ENCODE measurements at places on chromosomes 13 and 19.
A peak's percentile ranks its signal among the peaks of the same experiment; 100 is the strongest.

DNA sequence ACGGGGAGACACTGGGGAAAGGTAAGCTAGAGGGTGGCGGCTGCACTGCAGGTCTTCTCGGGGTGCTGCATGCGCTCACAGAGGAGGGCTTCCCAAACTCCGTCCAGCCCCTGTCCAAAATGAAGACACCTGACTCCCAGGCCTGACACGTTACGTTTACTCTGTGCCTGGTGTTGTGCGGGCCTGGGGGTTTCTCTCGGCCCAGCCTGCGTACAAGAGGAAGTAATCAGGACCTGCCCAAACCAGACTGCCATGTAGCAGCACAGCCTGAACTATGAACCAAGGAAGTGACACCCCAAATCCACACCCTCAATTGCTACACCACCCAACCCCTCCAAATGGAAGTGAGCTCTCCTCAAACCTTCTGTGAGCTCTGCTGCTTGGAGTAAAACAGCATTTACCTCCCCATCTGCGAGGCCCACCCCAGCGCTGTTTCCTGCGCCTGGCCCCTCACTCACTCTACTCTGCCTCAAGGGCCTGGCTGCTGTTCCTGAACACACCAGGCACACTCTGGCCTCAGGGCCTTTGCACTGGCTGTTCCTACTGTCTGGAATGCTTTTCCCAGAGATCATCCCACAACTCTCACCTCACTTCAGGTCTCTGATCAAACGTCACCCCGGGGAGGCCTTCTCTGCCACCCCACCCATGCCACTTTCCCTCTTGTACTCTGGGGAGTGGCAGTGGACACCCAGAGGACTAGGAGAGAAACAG lies 3.0 kb downstream of the HSPBP1 start:
- no peak for DNase-seq

GRCh38 chr19:38993271-38993670 lies 17.7 kb upstream of the FBXO17 start:
- DNase-seq, result no peak

DNA sequence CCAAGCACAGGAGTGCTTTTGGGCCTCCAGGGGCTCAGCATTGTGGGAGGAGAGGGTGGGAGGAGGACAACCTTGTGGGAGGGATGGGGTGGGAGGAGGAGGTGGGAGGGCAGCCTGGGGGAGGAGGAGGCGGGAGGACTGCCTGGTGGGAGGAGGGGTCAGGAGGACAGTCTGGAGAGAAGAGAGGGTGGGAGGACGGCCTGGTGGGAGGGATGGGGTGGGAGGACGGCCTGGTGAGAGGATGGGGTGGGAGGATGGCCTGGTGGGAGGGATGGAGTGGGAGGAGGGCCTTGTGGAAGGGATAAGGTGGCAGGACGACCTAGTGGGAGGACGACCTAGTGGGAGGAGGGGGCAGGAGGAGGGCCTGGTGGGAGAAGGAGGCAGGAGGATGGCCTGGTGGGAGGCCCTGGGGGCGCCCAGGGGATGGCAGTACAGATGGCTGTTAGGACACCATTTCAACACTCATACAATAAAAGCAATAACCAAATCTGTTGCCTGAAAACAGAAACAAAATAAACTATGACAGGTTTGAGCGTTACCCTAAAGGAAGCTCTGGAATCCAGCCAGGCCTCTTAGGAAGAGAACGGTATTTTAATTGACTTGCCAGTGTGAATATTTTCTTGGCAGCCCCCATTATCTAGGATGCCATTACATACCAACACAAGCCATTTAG lies 63.7 kb downstream of the CRYL1 start:
- no peak for DNase-seq

GRCh38 chr19:44430956-44431355 lies 17.3 kb downstream of the ZNF229 start:
- no peak for DNase-seq

DNA sequence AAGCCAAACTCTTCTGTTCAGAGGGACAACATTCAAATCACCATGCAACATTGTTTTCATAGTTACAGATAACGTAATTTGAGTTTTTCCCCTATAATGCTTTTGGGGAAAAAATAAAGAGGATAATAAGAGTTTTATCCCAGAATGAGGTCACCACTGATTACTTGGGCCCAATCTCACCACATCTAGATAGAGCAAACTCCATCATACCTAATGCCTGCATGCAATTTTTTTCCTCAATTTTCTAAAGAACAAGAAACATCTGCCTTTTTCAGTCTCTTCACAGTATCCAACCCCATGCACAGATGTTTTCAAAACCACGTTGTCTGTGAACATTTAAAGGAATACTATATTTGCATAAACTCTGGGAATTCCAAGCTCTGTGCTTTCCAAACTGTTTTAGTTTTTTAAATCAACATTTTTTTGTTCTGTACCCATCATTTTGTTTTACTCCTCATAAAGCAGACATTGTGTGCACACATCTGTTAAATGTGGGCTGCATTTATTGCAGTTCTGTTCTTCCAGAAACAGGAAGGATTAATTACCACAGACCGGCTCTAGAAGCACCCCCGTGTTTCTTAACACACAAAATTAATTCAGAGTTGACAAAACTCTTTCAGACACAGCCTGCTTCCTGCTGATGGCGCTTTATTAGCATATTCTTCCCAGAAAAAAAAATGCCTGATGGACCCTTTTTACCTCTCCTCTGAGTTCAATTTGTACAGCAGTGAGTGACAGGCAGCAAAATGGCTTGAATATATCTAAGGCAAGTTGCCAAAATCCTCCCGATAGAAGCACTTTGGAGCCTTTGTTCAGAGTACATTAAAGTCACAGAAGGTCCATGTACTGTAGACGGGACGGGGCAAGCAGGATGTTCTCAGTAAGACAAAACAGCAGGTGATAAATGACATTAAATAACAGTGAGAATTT lies 1171.9 kb downstream of the EFNB2 start:
- no peak for DNase-seq

GRCh38 chr13:50691176-50691680 lies 152.3 kb downstream of the DLEU7 start:
- no peak for DNase-seq

GRCh38 chr13:107069108-107069776 lies 501.3 kb upstream of the ARGLU1 start:
- no peak for DNase-seq

DNA sequence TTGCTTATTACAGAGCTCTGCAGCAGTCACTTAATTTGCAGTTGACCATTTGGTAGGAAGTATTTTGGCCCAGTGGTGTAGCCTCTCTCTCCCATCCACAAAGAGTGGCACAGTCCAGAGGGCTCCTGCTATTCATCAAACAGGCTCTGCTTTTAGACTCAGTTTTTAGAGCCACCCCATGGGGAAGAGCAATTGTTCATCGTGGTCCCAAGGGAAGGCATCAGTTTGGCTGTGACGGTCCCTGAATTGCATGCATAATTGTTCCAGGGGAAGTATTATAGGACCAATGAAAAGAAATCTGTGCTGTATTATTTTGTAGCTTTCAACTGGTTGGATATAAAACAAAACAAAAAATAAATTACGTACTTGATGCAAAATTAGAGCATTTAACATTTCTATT lies 799.0 kb downstream of the DACH1 start:
- DNase-seq, result no peak

DNA sequence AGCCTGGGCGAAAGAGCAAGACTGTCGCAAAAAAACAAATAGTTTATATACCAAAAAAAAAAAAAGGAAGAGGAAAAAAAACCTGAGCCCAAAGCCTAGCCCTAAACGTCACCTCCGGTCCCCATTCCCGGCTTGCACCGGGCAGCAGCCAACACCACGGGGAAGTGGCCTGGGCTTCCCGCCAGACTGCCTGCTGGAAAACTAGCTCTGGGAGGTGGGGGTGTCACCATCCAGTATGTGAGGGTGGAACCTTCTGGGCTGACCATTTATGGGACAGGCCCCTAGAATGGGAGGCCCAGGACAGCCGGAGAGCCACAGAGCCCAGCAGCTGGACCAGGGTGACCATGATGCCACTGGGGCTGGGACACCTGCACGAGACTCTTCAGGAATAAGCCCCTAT lies 37.3 kb downstream of the IL12RB1 start:
- peak; percentile 64 for DNase-seq
